RWPE1 (cell line): ENCODE measurements at places on chromosomes 16 and 17.

DNA sequence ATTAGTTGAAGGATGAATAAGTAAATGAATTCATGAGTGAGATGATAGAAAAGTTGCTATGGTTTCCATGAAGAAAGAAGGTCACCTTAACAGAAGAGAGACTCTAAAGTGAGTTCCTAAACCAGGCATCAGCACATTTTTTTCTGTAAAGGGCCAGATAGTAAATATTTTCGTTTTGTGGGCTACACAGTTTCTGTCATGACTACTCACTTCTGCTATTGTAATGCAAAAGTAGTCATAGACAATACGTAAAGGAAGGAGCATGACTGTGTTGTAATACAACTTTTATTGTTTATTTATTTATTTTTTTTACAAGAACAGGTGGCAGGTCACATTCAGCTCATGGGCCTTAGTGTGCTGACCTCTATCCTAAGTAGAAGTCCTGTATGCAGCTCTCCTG, 426.1 kb upstream of the DYNLRB2 start:
- no peak for DNase-seq

DNA sequence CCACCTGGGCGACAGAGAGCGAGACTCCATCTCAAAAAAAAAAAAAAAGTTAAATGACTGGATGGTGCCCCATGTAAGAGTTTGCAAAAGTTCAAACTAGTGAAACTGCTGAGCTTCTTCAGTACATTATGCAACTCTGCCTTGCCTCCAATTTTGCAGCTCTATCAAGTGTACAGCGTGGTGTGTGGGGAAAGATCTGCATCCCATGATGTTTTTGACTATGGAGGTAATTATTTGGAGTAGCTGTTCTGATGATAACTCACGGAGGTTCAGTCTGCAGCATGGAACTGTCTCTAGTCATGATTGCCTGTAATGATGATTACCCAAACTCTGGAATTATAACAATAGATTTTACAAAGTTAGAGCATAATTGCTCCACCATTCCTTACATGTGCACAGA, 149.6 kb downstream of the PITPNC1 start:
- DNase-seq: no peak

- no peak for DNase-seq
These were observed 2.9 kb upstream of the MAFG start for GRCh38 chr17:81930142-81931125.

DNA sequence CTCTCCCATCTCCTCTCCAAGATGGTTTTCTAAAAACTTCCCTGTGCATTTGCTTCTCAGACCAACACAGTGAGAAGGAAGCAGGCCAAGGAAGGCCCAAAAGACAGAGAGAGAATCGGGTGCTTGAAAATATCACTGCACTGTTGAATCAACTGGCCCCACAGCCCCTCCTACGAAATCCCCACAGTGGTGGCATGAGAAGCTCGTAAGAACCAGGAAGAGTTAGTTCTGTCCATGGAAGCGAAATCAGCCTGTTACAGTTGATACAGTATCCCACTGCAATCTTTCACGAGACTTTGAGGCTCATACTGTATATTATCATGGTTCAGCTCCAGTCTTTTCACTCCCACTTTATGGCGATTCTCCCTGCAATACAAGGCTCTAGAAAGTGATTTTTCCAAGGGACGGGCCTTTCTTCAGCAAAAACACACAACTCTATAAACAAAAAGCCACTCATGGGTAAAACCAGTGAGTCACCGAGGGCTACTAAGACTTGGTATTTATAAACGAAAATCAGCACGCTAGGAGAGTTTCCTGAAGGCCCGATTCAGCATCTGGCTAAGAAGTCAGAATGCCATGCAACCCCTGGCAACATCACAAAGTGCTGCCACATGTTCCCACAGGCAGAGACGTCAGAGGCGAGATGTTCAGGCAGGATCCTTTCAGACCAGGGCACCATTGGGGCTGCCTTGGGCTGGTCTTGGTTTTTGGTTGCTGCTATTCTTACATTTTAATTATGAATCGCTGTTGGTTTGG, 185.7 kb downstream of the IRX5 start:
- DNase-seq: peak; percentile 18

- no peak for DNase-seq
These were observed 711 bp downstream of the ALYREF start for GRCh38 chr17:81890447-81891302.

GRCh38 chr16:65235339-65236177, 113.7 kb upstream of the CDH11 start:
- no peak for DNase-seq
